ENCODE measurements at places on chromosomes 16 and 17.

GRCh38 chr16:29925105-29925756 is 795 bp downstream of the KCTD13 start:
- DNase-seq, result no peak

- DNase-seq, result no peak
Measured at GRCh38 chr16:81987706-81988105, 23.6 kb downstream of the SDR42E1 start.

DNA sequence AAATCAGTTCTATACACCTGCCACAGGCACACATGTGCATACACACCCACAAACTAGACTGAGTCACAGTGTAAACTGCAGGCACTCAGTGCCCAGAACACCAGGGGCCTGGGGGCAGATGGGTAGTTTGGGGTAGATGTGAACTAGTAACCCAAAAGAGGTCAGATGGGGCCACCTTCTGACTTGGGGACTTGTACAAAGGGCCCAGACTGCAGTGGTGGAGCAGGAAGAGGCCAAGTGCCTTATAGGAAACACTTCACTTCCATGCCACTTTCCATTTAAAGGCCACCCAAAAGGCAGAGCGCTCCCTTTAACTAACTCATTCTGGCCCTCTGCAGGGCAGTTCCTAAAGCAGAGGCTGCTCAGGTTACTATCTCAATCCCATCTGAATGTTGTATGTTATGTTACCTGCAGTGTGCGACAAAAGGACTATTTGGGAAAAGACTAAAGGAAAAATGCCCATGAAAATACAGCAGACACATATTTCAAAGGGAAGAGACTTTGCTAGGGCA is 27.8 kb upstream of the ERN1 start:
- DNase-seq, result no peak

GRCh38 chr17:8873801-8874715 is 6.6 kb upstream of the PIK3R6 start:
- DNase-seq, result no peak

GRCh38 chr17:71019699-71020098 is 850.4 kb downstream of the KCNJ2 start:
- no peak for DNase-seq

Measured in fibroblast of skin of scalp (primary cell).